ENCODE measurements at places on chromosomes 12 and 14.

DNA sequence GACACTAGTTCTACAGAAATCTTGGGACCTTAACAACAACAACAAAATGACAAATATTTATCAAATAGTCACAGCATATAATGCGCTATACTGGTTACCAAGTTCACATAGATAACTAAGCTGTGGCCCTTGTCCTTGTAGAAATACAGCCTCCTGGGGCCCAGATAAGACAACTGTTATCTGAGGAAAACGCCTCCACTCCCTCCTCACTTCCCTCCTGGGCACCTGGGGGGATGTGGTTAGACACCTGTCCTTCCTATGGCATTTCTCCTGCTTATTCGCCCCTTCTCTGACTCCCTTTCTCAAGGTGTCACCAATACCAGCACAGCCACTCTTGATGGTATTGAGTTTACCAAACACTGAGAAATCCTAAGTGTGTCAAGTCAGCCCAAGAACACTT is 419.4 kb downstream of the RAD51B start:
- no peak for DNase-seq

DNA sequence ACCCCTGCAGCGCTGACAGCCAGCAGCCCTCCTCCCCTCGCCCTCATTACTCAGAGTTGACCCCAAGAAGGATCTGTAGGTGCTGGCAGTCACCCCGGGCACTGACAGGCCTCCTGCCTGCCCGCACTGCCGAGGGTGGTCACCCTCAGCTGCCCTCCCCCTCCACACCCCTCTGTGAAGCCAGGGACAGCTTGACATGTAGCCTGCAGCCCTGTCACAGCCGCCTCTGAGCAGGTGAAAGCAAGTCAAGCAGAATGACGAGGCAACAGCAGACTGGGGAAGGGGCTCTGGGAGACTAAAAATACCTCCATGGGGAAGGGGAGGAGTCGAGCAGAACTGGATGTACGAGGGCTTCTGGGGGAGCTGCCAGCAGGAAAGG is 178.1 kb downstream of the DPF3 start:
- DNase-seq: no peak

DNA sequence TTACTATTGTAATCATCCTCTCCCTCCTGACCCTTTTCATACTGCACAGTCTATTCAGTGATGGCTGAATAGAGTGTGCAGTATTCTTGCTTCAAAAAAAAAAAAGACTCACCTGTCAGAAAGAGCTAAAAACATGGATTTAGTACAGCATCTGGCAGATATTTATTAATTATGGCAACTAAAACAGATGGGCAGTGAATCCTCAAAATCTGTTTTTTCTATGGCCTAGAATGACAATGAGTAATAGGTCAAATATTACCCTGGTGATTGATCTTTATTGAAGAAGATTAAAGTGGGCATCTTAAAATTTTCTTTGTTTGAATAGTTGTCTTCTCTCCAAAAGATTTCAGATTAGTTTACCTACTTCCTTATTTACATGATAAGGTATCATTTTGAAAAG is 543.6 kb downstream of the FOXG1 start:
- no peak for DNase-seq

- no peak for DNase-seq
These were observed 352.9 kb upstream of the SEL1L start for GRCh38 chr14:81886588-81886987.
